SK-N-SH (cell line): ENCODE measurements at places on chromosomes 2 and 18.

- no peak overlapping the region for H3K27ac ChIP-seq
- no peak overlapping the region for H3K4me3 ChIP-seq
- H3K36me3 ChIP-seq: no peaks in the 10 kb centered on the region
- H3K27me3 ChIP-seq: no peaks in the 10 kb centered on the region
- no peak for DNase-seq
Observed at GRCh38 chr2:8491296-8492027, 190.4 kb upstream of the ID2 start.

GRCh38 chr2:236744281-236744705, 174.7 kb downstream of the ACKR3 start:
- no peaks in the 10 kb centered on the region for H3K36me3 ChIP-seq
- no peak overlapping the region for H3K4me3 ChIP-seq
- H3K27ac ChIP-seq: no peak overlapping the region
- no peak for DNase-seq
- peaks cover 6% of the 10 kb centered on the region; the same call in 1 of the 2 replicates for H3K4me1 ChIP-seq

DNA sequence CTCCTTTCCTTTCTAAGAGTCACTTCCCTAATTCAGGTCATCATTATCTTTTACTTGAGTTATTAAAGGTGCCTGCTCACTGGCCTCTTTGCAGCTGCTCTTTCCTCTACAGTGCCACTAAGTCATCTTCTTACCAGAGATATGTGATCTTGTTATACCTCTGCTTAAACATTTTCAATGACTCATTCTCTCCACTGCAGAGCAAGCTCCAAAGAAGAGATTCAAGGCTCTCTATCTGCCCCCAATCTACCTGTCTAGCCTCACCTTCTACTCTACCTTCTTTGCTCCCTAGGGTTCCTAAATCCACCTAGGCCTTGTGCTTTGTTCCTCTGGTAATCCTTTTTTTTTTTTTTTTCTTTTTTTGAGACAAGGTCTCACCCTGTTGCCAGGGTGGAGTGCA, 3.1 kb downstream of the ARHGEF33 start:
- H3K4me1 ChIP-seq: no peaks in the 10 kb centered on the region
- H3K36me3 ChIP-seq: no peaks in the 10 kb centered on the region
- no peak overlapping the region for H3K27ac ChIP-seq
- no peaks in the 10 kb centered on the region for H3K27me3 ChIP-seq
- no peak for DNase-seq
- H3K4me3 ChIP-seq: no peak overlapping the region

DNA sequence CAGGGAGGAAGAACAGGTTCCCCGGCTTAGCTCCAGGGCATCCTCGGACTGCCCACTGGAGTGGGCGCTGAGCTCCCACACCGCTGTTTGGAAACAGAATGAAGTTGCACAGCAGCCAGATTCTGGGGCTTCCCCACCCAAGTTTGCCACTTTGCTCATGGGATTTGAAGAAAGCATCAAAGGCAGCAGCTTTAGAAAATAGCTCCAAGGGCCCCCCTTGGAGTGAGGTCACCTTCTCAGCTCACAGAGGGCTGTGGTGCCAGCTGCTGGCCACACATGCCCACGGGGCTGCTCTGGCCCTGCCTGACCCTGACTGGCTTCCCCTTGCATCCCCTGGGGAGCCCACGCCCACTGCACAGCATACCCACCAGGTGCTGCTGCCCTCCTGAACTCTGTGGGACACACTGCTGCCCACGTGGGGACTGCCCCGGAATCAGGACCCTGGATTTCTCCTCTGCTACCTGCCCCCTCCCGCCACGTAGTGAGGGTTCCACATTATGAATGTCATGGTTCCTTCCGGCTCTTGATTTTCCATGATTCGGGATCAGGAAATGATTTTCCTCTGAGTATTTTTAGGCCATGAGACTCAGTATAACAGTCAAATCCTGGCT, 70.3 kb downstream of the TGOLN2 start:
- no peaks in the 10 kb centered on the region for H3K36me3 ChIP-seq
- H3K4me3 ChIP-seq: no peak overlapping the region
- no peaks in the 10 kb centered on the region for H3K27me3 ChIP-seq
- peaks cover 62% of the 10 kb centered on the region for H3K4me1 ChIP-seq
- peak; percentile 57 for DNase-seq
